ENCODE measurements at places on chromosomes 5 and 9.

DNA sequence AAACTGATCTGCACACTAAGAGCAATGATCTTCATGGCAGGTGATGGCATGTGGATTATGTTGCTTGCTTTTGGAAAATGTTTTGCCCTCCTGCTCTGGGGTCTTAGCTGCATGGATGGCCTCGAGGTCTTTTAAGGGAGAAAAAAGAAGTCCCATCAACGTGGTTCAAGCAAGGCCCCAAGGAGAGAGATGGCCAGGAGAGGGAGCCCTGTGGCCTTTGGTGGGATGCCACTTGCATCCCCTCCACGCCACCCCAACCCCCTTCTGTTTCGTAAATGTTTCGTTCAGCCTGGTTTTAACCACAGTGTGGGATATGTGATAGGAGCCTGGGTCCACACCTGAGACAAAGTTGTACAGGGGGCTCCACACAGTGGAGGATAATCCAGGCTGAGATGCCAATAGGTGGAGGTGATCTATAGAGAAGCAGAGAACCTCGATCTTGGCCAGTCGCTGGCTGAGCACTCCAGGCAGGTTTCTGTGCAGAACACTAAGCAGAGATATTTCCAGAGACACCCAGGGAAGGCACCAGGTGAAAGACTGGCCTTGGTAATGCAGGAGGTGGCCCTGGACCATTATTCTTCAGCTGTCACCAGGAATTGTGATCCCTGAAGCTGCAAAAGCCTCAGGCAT is 25.8 kb upstream of the FRRS1L start:
- DNase-seq: peak; percentile 46

GRCh38 chr9:130972957-130973685 is 34.1 kb upstream of the FIBCD1 start:
- no peak for DNase-seq

DNA sequence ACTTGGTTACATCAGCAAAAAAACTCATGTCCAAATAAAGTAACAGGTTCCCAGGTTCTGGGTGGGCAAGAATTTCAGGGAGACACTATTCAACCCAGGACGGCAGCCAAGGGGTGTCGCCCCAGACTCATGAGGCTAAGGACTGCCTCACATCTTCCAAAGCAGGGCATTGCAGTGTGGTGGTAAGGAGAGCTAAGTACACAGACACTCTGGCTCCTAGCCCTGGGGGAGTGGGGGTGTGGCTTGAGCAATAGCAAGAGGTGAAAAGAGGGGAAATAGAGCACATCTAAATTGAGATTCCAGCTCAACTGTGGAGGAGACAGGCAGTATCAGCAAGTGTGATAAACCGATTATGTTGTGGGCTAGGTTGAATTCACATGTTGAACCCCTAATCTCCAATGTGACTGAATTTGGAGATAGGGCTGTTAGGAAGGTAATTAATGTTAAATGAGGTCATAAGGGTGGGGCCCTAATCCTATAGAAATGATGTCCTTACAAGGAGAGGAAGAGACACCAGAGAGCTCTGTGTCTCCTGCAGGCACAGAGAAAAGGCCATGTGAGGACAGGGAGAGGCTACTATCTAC is 49.9 kb upstream of the MARCHF11 start:
- DNase-seq: no peak

DNA sequence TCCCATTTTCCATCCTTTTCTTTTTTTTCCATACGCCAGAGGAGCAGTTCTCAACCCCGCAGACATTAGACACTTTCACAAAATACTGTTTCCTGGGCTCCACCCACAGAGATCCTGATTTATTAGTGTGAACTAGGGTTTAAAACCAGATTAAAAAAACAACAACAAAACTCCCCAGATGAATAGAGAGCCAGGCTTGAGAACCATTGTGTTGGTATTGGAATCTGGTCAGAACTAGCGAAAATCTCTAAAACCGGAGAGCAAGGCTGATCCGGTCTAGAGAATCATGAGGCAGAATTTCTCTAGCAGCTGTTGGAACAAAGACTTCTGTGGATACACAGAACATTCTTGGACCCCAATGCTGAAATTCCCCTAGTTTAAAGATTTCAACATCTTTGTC is 173.0 kb downstream of the PCSK1 start:
- DNase-seq: no peak

DNA sequence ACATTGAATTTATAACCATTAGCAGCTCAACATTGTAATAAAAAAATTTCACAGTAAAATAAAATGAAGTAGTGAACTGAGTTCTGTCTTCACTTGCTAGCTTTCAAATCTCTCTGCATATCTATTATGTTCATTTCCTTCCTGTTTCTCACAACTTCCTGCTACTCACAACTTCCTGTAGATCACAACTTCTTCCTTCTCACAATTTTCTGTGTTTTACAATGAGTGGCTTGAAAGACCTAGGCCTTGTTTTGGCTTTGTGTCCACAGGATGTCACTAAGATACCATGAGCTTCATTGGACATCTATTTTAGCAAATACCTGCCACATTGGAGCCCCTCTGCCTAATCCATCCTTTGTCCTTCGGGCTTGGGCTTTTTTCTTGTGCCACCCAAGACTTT is 480.3 kb upstream of the ADAMTS16 start:
- no peak for DNase-seq

DNA sequence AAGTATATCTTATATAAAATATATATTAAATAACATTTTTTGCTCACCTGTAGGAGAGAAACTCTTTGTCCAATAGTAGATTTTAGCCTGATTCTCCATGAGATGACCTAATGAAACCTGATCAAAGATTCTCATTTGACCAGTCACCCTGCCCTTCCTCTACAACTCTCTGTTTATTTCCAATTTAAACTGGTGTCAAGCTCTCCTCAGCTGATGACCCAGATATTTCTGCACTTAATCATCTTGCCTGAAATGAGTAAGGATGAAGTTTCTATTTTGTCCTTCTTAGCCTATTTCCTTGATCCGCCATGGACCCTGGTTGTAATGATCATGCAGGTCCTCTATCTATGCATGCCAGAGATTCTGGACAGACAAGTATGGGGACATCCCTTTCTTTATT is 179.3 kb upstream of the FGF10 start:
- DNase-seq: no peak

- no peak for DNase-seq
Measured at GRCh38 chr5:79699763-79700400, 10.2 kb downstream of the CMYA5 start.

DNA sequence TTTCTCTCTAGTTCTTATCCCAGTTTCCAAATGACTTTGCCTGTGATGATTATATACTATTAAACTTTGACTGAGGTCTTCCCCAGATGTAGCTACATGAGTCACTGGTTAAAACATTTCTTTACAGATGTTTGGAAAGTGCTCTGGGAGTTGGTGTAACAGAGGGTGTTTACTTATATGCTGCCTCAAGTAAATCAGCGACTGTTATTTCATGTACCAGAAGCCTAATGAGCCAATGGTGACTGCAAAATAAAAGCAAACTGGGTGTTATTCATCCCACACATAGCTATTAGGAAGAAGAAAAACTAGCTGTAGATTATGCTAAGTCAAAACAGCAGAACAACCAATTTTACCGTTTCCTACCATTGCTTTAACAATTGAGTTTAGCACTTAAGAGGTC is 929.7 kb upstream of the SEMA6A start:
- DNase-seq: no peak

DNA sequence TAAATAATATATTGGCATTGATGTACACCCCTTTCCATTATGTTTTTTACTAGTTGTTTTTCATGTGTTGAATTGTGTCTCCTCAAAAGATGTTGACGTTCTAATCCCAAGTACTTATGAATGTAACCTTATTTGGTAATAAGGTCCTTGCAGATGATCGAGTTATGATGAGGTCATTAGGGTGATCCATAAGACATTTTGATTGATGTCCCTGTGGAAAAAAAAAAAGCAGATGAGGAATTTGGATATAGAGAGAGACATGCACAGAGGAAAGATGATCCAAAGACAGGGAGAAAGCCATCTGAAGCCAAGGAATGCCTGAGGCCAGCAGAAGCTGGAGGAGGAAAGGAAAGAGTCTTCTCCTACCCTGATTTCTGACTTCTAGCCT is 632.7 kb downstream of the TLR4 start:
- DNase-seq: no peak

DNA sequence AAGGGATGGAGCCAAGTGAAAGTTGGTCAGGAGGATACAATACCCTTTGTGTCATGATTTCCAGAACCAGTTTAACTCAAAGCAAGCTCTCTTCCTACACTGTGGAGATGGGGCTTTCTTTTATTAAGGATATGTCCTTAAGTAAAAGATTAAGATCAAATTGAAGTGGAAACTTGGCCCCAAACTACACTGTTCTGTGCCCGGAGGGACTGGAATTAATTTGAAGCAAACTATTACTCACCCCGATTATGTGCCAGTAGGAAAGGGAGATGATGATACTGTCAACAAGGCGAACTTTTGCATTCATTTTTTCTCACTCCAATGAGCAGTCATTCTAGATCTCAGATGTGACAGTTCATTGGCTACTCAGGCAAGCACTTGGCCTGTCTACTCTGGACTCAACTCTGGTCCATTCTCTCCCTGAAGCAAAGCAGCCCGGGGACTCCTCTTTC is 186.7 kb downstream of the NTRK2 start:
- DNase-seq: no peak

DNA sequence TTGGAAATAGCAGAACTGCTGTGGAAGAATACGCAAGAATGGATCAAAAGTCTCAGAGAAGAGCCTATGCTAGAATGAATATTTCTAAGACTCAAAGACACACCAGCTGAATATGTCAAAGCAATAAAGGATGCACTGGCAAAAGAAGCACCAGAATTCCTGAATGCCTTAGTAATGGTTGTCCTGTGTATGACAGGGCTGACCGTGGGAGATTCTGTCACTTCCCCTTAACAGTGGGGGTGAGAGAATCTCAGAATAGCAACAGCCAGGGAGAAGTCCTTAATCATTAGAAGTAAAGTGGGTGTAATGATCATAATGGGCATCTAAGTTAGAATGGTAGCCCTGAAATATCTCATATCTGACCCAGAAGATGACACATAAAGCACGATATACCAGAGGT is 14.6 kb upstream of the PRR16 start:
- DNase-seq: no peak

- DNase-seq: no peak
Measured at GRCh38 chr5:110179321-110179720, 489.6 kb downstream of the MAN2A1 start.

DNA sequence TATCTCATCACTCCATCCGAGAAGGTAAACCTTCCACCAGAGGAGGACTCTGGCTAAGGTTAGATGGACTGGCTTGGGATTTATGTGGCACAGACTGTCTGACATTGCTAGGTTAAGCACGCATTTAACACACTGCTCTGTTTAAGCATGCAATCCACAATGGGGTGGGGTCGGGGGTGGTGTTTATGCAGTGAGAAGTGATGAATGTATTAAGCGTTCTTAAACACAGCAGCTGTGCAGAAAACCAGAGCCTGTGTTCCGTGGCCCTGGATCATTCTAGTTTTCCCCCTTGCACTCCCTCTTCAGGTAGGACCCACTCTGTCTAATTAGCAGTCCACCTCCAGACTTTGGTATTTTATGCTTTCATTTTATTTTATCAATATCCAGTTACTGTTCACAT is 46.4 kb downstream of the STXBP1 start:
- DNase-seq: no peak

DNA sequence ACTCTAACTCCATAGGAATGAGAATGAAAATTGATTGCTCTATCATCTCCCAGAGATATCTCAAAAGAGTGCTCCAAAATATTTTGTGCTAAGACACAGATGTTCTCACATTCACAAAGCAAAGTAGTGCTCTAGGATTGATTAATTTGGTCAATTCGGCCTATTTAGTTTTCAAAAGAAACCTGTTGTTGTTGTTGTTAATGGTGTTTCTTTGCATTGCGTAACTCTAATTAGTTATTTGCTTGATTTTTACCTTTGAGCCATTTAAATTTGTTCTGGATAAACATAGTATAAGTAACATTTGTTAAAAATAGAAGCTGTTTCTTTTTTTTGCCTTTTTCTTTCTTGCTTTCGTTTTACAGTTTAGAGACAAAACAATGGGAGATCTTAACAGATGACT is 382.5 kb downstream of the CAAP1 start:
- no peak for DNase-seq

Data from D341Med (cell line).